GM23338 (cell line): ENCODE measurements at places on chromosomes 4 and X.

GRCh38 chr4:164700471-164700870 is 53.5 kb upstream of the SMIM31 start:
- DNase-seq: peak; percentile 93

DNA sequence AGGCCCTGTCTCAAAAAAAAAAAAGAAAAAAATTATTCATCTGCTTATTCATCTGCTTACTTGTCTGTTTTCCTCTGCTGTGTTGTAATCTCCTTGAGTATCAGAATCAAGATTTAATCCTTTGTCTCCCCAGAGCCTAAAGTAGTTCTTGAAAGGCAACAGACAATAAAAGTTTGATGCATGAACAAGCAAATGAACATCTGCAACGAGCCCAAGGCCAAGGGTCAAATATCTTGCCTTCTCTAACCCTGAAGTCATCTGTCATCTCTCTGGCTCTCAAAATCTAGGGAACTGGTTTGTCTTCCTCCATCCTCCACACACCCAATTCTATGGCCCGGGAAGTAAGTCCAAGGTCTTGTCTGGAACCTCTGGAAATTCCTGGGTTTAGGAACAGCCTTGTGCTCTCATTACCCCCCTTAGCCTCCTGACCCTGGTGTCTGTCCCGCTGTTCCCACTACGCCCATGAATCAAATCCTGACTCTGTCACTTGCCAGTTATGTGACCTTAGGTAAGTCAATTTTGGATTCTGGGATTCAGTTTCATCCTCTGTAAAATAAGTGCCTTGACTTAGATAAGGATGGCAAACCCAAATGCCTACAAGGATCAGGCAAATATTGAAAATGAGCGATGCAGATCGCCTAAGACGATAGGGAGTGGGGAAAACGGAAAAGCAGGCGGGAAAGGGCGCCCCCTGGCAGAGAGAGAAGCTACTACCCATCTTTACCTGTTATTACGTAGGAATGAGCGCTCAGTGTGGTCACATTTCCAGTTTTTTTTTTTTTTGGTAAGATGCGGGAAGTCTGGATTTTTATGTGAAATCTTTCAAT is 102.7 kb upstream of the DHX15 start:
- DNase-seq: peak; percentile 78

GRCh38 chrX:29225670-29226069 is 638.4 kb downstream of the IL1RAPL1 start:
- DNase-seq: peak; percentile 88

GRCh38 chr4:48193096-48193836 is 59.2 kb upstream of the TXK start:
- DNase-seq: no peak

DNA sequence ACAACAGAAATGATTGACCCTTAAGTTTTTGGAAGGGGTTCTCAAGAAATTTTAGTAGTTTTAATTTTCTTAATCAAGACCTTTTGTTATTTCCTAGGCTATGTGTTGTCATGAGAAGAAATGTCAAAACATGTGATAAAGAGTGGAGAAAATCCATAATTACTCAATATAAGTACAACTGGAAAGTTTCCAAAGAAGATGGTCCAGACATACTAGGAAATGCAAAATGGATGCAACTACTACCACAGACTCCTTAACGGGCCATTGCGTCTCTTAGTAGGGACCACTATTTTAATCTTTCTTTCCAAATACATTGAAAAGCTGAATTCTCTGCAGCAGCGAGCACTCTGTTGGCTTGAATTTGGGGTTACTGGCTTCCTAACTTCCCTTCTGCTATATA is 148.8 kb downstream of the NWD2 start:
- no peak for DNase-seq

DNA sequence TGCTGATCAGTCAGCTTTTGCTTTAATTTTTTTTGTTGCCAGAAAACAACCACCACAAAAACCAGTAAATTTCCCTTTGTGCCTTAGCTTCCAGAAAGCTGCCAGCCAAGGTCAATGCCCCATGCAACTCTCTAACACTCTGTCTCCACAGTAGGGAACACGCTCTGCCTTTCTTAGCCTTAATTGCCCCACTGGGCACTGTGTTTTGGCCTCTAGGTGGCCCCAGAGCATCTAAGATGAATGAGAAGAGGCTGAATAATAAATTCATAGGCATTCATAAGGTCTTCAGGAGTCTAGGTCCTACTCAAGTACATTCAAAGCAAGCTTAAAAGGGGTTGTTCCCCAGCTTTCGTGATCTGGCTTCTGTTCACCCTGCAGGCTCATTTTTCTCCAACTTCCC is 57.7 kb upstream of the PASD1 start:
- DNase-seq: peak; percentile 62

- no peak for DNase-seq
Observed at GRCh38 chrX:154399527-154400368, 1.6 kb downstream of the RPL10 start.

GRCh38 chrX:2626750-2627149 is 64.3 kb upstream of the CD99 start:
- DNase-seq: no peak

- DNase-seq: no peak
Observed at GRCh38 chr4:66633477-66633876, 911.8 kb downstream of the CENPC start.

GRCh38 chr4:183403961-183404360 is 40.5 kb upstream of the CDKN2AIP start:
- no peak for DNase-seq

DNA sequence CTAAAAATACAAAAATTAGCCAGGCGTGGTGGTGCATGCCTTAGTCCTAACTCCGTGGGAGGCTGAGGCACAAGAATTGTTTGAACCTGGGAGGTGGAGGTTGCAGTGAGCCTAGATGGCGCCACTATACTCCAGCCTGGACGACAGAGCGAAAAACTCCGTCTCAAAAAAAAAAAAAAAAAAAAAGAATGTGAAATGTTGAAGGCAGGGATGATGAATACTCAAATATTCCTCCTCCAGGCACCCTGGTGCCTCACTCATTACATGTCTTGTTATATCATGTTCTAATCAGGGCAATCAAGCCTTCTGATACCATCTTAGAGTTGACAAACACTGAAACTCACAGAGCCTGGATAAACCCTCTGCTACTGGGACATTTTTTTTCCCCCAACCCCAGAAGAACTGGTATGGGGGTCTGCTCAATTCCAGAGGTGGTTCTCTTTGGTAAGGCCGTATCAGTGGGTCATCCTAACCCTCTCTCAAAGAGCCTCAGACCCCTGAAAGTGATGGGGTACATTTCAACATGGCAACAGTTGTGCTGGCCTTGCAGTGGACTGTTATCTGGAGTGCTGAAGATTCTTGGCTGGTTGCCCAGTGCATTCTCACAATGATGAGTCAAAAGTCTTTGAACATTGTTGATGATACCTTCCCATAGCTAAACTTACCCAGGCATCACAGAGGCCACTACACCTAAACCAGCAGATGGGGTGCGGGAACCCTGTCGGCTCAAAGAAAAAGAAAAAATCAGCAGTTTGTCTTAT is 2.4 kb upstream of the SH3KBP1 start:
- DNase-seq: no peak

GRCh38 chrX:6904156-6904555 is 243.4 kb upstream of the STS start:
- DNase-seq: no peak

DNA sequence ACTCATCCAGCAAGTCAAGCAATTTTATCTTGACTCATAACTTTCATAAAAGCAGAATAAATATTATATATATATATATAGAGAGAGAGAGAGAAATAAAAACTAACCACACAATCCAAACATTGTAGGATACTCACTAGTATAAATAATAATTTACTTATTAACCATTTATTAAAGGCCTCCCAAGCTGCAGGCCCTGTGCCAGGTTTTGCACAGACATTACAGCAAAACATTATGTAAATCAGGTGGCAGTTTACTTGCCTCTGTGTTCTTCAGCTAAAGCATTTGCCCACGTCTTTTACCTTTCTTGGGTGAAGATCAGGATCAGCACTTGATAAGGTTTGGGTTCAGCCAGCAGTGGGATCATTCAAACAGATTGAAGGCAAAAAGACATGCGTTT is 75.6 kb downstream of the CLDN22 start:
- no peak for DNase-seq

GRCh38 chr4:9933956-9934355 is 87.3 kb downstream of the SLC2A9 start:
- no peak for DNase-seq

GRCh38 chr4:137861682-137862081 is 329.4 kb upstream of the PCDH18 start:
- DNase-seq: peak; percentile 25

GRCh38 chr4:1595789-1596325 is 88.3 kb downstream of the FAM53A start:
- DNase-seq: no peak

- no peak for DNase-seq
Observed at GRCh38 chr4:83686166-83686565, 150.3 kb downstream of the GPAT3 start.

GRCh38 chr4:5870701-5871100 is 22.2 kb downstream of the CRMP1 start:
- no peak for DNase-seq

- DNase-seq: no peak
Observed at GRCh38 chrX:46572340-46572936, 1.1 kb upstream of the CHST7 start.

DNA sequence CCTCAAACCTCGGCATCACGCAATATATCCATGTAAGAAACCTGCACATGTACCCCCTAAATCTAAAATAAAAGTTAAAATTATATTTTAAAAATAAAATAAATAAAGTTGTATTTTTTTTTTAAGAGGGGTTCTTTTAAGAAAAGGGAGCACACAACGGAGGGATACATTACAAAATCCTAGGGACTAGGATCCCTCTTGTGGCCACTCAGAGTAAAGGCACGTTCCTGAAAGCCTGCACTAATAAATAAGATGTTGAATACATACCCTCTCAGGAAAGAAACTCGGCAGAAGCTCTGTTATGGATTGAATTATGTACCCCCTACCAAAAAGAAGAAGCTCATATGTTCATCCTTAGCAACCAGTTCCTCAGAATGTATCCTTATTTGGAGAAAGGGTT is 50.9 kb upstream of the PRDX4 start:
- peak; percentile 44 for DNase-seq

GRCh38 chrX:101257448-101258258 is 33.5 kb downstream of the TAF7L start:
- no peak for DNase-seq

- DNase-seq: no peak
Observed at GRCh38 chr4:835148-836002, 9.4 kb upstream of the CPLX1 start.

- DNase-seq: no peak
Observed at GRCh38 chrX:30824275-30824674, 64.8 kb downstream of the TAB3 start.

DNA sequence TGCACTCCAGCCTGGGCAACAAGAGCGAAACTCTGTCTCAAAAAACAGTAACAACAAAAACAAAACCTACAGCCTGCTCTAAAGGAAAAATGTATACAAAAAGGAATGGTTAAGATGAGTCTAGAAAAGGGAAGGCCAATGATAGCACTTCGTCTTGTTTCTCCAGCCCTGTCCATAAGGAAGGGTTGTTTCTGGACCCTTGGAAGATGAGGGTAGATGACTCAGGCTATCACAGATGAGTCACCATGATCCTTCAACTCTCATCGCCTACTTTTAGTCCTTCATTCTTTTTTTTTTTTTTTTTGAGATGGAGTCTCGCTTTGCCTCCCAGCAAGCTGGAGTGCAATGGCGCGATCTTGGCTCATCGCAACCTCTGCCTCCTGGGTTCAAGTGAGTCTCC is 8.8 kb downstream of the PLA2G12A start:
- no peak for DNase-seq

GRCh38 chr4:127370604-127371003 is 262.2 kb upstream of the INTU start:
- DNase-seq: no peak

DNA sequence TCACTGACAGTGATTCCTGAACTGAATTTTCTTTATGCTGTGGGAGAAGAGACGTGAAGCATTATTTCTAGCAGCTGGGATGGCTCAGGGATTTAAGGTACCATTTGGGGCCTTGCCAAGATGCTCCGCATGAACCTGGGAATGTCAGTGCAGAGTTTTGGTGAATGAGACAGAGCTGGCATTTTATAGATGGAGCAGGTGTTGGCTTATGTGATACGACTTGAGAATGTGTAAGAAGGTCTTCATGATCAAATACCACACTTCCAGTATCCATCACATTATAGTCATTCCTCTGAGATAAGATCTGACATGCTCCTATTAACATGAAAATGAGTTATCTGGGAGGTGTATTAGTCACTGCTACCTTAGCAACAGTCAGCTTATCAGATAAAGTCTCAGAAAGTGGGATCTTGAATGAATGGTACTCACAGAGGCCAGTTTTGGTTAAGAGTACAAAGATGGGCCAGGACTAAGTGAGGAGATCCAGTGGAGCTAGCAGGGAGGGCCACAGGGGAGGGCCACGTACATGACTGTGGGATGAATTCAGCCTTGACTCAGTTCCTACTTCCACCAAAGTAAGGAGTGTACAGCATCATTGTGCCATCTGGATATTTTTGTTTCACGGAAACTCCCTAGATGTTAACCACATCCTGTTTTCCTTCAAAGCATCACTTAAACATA is 116.7 kb downstream of the SPCS3 start:
- DNase-seq: no peak

DNA sequence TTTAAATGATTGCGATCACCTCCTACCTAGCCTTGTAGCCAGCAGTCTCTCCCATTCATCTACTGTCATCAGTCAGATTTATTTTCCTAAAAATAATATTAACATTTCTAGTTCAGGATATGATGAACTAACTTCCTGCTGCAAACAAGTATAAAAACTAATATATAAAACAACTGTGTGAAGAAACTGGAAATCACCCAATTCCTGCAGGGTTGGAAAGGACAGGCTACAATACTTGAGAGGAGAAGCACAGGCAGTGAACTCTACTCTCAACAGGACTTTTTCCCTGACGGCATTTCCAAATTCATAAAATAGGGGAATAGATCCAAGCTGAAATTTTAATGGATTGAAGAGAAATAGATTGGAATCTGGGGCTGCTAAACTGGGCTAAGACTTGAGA is 14.2 kb upstream of the BBS12 start:
- DNase-seq: no peak

DNA sequence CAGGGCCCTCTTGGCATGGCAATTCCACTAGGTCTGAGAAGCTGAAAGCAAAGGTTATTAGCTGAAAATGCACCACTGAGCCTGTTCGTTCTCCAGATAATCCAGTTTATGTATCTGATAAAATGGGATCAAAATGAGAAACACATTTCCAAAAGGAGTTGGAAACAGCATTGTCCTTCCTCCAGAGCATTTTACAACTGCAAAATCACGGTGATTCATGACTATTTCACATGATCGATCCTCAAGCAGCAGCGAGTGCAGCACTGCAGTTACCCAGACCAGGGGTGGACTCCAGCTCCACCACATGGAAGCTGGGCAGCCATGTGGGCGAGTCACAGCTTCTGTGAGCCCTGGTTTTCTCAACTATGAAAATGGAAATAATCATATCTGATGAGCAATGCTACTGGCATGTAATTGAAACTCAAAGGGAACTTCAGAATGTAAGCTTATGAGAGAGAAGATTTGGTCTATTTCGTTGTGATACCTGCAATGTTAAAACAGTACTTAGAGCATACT is 78.7 kb upstream of the MSX1 start:
- no peak for DNase-seq
